ENCODE measurements at places on chromosomes 1 and 21. TPM values are rescaled to one million over a fixed set of nuclear protein-coding genes. Genes with fewer than 3 reads are reported as not detected.

GRCh38 chr1:229892515-229893117 is 174.4 kb upstream of the GALNT2 start:
- DNase-seq, result no peak

DNA sequence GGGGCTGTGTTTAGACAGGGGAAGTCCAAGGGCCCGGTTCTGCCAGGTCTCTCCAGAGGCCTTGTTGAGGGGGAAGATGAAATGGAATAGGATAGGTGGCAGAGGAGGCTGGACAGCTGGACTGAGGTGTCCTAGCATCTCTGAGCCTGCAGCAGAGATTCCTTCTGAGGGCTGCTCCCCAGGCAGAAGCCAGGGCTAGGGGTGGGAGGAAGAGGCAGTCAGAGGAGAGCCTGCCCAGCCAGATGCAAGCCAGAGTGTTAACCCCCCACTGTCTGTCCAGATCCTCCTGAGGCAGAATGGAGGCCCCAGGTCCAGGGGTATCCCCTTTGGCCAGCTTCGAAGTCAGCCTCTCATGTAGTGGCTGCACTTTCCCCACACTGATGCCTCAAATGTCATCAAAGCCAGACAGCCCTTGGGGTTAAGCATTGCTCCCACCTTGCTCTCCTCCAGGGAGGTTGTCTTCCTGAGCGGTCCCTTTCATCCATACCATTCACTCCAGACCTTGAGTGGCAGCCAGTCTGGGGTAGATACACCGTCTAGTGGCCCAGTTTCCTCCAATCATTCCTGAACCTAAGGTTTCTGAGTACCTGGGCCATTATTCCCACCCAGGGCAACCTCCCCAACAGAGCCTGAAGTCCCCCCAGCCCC is 1.7 kb downstream of the CSF1 start:
- no peak for DNase-seq

- no peak for DNase-seq
Measured at GRCh38 chr1:186301448-186301847, 73.6 kb downstream of the TPR start.

- no peak for DNase-seq
Measured at GRCh38 chr1:94790246-94790645, 29.9 kb upstream of the SLC44A3 start.

DNA sequence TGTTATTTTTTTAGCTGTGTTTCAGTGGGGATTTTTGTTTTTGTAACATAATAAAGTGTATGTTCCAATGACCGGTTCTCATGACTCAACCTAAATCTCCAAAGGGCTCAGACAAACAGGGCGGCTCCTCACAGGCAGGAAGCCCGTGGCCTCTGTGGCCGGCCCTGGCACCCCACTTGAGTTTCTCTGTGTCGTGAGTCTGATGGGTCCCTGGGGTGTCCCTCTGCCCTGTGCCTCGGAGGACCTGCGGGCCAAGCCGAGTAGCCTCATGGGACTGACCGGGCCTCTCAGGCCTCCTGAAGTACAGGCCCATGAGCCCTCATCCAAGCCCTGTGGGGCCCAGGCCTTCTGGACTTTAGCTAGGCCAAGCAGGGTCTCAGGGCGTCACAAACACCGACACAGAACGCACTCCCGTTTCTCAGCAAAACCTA is 16.1 kb upstream of the CCDC27 start:
- peak; percentile 33 for DNase-seq

GRCh38 chr21:42499444-42500112 is 3.6 kb upstream of the RSPH1 start:
- DNase-seq, result no peak

- peak; percentile 59 for DNase-seq
Measured at GRCh38 chr1:54564312-54565112, 16.5 kb downstream of the ACOT11 start.

DNA sequence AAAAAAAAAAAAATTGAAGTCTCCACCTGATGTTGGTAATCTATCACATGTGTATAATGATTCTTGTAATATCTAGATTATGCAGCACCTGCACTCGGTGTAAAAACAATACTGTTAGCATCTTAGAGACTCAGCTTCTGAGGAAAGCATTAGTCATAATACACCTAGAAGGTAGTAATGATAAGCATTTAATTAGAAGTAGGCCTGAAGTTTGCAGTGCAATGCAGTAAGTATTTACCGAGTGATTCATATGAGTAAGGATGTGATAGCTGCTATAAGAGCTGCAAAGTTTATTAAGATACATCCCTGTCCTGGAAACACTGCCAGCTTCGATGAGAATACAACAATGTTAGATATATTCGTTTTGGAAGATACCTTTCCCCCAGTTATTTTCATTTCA is 196.4 kb downstream of the GREM2 start:
- no peak for DNase-seq

DNA sequence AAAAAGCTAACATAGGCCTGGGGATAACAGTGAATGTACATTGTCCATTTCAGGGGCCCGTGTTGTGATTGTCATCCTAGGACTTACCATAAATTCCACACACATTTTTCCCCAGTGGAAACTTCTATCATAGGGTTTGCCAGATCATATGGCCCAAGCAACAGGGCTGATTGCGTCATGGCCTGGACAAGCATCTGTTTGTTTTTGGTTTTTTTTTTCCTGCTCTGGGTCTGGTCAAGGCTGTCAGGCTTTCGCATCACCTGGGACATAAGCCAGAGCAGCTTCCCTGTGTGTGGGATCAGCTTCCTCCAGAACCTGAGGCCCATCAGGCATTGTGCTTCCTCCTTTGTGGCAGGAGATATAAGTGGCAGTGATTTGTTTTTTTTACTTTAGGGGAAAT is 598.5 kb upstream of the USP24 start:
- peak; percentile 65 for DNase-seq

- DNase-seq, result no peak
Measured at GRCh38 chr1:25871086-25871703, 4.3 kb downstream of the PAQR7 start.

DNA sequence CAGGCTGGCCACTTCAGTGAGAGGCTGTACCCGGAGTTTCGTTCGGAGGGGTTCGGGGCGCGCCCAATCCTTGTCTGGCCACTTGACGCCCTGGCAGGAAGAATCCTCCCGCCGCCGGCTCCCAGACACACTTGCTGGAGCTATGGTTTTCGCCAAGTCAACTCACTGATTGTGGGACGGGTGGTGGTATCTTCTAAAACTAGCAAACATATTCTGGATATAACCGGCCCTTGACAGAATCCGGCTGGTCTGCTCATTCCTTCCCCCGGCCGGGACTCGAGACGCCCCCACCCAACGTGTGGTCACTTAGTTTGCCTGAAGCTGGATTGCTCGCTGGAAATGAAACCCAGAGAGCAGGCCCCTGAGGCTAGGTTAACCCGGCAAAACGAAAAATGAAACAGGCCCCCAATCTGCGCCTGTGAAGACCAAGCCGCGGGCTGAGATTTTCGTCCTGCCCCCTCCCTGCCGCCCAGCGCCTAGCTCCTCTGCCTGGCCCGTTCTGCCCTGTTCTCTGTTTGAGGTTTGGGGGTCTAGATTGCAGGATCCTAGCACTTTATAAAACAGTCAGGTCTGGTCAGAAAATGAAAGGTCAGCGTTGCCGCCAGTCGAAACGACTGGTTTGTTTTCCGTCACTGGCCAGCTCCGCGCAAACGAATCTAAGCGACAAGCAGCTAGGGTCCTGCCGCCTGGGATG is 4.6 kb downstream of the GFI1 start:
- peak; percentile 31 for DNase-seq

DNA sequence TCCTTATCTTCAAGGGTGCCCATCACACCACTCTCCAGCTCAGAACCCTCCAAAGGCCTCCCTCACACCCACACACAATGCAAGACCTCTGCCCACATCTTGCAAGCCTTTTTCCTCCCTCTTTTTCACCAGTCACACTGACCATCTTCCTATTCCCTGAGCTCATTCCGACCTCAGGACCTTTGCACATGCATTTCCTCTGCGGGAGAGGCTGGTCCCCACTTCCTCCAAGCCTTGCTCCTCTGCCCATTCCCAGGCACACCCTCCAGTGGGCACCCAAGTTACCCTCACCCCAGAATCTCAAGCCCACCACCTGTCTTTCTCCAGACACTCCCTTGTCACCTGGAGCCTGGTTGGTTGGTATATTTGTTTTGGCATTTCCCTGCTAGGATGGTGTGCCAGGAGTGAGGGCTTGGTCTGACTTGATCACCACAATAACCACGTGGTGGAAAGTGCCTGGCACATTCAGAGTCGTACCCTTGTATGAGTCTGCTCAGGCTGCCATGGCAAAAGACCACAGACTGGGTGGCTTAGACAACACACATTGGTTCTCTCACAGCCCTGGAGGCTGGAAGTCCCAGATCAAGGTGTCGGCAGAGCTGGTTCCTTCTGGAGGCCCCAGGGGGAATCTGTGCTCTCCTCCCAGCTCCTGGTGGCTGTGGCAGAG is 13.2 kb downstream of the MX2 start:
- no peak for DNase-seq

DNA sequence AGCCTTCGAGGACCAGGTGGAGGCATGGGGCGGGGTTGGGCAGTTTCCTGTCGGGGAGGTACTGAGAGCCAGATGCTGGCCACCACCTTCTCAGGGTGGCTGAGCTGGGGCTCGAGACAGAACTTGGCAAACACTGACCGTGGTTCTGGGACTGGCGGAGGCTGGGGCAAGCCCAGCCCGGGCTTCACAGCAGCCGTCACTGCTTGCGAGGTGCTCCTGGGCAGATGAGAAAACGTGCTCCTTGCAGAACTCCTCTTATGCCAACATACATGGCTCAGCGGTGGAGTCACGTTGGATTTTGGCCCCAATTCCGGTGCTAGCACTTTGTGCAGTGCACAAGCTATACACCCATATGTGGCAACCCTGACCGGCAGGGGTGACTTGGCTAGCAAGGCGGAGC is 69.2 kb downstream of the RUNX3 start:
- no peak for DNase-seq

GRCh38 chr1:158043232-158043631 is 49.8 kb downstream of the KIRREL1 start:
- DNase-seq, result no peak

- no peak for DNase-seq
Measured at GRCh38 chr1:13607002-13607401, 23.4 kb downstream of the PDPN start.

DNA sequence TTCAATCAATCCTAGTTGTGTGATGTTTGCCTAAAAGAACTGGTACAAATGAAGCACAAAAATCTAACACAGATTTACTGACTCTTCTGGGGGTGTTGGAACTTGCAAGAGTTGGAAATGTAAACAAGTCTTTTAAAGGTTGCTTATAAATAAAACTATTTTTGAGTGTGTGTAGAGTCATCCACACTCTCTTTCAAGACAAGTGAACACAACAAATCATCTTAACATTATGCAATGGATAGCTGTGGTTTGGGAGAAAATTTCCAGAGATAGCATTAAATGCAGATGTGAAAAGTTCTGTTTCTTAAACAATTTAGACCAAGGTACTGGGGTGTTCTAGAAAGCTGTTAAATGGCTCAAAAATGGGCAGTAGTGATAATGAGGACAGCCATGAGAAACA is 28.7 kb downstream of the C1orf87 start:
- no peak for DNase-seq

- DNase-seq, result no peak
Measured at GRCh38 chr1:100348549-100349144, 3.7 kb upstream of the CDC14A start.

- no peak for DNase-seq
Measured at GRCh38 chr1:188023206-188023605, 1194.5 kb downstream of the PLA2G4A start.

- DNase-seq, result peak; percentile 90
Measured at GRCh38 chr1:46527474-46528296, 23.8 kb downstream of the KNCN start.

DNA sequence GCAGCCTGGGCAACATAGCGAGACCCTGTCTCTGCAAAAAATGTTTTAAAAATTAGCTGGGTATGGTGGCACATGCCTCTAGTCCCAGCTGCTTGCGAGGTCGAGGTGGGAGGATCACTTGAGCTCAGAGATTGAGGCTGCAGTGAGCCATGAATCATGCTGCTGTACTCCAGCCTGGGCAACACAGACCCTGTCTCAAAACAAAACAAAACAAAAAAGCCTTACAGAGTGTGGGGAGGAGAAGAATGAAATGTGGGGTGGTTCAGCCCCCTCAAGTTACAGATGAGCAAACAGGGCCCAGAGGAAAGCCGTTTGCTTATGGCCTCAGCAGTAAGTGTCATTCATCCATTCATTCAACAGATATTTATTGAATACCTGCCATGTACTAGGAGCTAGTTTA is 40.7 kb downstream of the RPS6KA1 start:
- no peak for DNase-seq

DNA sequence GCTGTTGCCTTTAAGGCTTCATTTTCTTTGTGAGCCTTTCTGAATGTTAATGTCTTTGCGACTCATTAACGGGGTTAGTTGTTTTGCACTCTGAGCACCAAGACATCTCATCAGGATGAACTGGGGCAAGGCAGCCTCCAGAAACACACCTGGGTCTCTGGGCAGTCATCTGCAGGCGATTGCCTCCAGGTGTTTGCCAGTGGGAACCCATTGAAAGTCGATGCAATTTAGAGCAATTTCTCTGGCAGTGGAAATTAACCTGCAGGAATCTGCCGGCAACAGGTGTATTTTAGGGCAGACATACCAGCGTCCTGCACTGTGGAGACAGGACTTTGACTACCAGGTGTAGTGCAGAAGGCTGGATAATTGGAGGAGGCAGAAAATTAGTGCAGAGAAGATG is 661.0 kb upstream of the PTBP2 start:
- no peak for DNase-seq

- DNase-seq, result no peak
Measured at GRCh38 chr1:20439282-20439681, 46.7 kb downstream of the CAMK2N1 start.

GRCh38 chr1:210727709-210728108 is 399.0 kb downstream of the HHAT start:
- DNase-seq, result no peak

GRCh38 chr21:20106368-20106767 is 891.8 kb upstream of the NCAM2 start:
- no peak for DNase-seq

- no peak for DNase-seq
Measured at GRCh38 chr1:235275223-235275622, 52.8 kb downstream of the ARID4B start.

MRPS14 gene
- total RNA-seq, result 29.5 TPM

NEK2 gene
- total RNA-seq, result 0.25 TPM

TLR5 gene
- 2.5 TPM for total RNA-seq

KRTAP7-1 gene
- not detected for total RNA-seq

RORC gene
- 13.0 TPM for total RNA-seq
